ENCODE measurements at places on chromosomes 5 and 9. TPM values are rescaled to one million over a fixed set of nuclear protein-coding genes. Genes with fewer than 3 reads are reported as not detected.

The FOXD4L6 gene
- total RNA-seq = 0.48 TPM

The CD14 gene
- 0.28 TPM for total RNA-seq

The PCDHGA4 gene
- 0.93 TPM for total RNA-seq

The NPR3 gene
- 8.5 TPM for total RNA-seq

The IFNA2 gene
- total RNA-seq = not detected

The F2RL1 gene
- total RNA-seq = 0.20 TPM

The RGS3 gene
- total RNA-seq = 36.7 TPM

DNA sequence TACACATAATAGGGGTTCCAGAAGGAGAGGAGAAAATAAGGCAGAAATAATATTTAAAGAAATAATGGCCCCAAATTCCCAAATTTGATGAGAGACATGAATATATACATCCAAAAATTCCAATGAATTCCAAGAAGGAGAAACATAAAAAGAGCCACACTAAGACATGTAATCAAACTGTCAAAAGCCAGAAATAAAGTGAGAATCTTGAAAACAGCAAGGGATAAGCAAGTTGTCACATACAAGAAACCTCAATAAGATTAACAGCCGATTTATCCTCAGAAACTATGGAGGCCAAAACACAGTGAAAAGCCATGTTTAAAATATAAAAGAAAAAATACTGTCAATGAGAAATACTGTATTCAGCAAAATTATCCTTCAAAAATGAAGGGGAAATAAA lies 14.5 kb downstream of the CATSPER3 start:
- no peak overlapping the region for H3K27ac ChIP-seq
- H3K4me3 ChIP-seq = no peak overlapping the region
- H3K36me3 ChIP-seq = peaks cover 12% of the 10 kb centered on the region
- no peaks in the 10 kb centered on the region for H3K4me1 ChIP-seq

DNA sequence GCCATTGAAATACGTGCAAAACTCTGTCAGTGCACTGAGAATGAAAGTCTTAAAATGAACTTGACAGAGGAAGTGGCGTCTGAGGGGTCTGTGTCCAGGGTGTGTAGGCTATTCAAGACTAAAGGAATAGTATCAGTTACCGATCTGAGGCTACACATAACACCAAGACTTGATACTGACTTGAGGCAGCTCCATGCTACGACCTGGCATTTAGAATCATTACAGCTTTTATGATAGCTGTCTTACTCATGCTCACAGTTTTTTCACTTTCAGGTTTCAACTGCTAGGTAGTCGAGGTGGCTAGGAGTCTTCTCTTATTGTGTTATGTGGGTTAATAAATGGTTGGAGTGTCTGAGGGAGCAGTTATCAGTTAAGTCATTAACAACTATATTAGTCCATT lies 92.8 kb upstream of the SLCO6A1 start:
- no peak overlapping the region for H3K27ac ChIP-seq
- no peaks in the 10 kb centered on the region for H3K27me3 ChIP-seq
- peaks cover 6% of the 10 kb centered on the region for H3K36me3 ChIP-seq
- no peak for DNase-seq
- H3K4me1 ChIP-seq = no peaks in the 10 kb centered on the region

GRCh38 chr5:131262953-131263541 lies 806 bp upstream of the CDC42SE2 start:
- H3K4me3 ChIP-seq = peak overlapping the region; percentile 87
- no peaks in the 10 kb centered on the region for H3K27me3 ChIP-seq
- DNase-seq = no peak
- H3K36me3 ChIP-seq = no peaks in the 10 kb centered on the region
- H3K27ac ChIP-seq = peak overlapping the region; percentile 92
